ENCODE measurements at places on chromosomes 3 and 15.

DNA sequence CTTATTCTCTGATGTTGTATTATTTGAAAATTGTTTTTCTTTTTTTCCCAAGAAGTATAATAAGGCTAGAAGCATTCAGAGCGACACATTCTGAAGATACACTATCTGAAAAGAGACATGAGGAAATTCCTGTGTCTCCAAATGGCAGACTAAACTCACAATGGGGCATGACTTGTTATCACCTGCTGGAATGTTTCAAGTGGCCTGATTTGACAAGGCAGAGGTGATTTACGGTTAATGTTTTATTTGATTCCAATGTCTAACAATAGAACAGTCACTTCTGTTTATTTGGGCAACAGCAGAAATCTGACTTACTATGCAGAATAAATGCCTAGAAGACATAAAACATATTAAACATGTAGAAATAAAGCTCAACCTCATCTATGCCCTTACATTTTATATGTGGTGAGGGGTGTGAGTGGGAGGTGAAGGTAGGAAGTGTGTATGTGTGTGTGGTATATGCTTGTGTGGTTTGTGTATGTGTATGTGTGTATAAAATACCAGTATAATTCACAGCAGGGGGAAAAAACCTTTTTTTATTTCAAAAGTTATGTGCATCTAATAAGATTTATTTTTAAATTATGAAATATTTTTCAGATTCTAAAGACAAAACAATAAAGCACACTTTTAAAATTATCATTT is 1051.7 kb downstream of the ROBO2 start:
- DNase-seq = no peak

- DNase-seq = peak; percentile 59
Measured at GRCh38 chr15:80404057-80404760, at the start of gene ARNT2. Gene ARNT2, plus strand, starts transcription at chr15:80404382. Its CDS starts 134 bp downstream, at chr15:80404516.

- DNase-seq = no peak
Measured at GRCh38 chr3:153976891-153977554, 144.2 kb upstream of the ARHGEF26 start.

DNA sequence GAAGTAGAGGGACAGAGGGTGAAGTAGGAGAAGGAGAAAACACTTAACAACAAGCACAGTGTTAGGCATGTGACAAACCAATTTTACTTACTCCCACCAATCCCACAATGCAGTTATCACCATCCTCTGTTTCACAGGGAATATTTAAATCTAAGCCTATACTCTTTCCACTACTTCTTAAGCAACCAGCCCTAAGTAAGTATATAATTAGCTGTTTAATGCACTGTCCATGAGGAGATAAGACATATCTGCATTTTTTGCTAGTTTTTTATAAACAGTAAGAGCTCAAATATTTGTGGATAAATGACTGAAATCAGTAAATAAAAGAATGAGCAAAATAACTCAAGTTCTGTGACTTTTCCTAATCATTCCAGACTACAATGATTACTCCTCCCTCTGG is 62.7 kb downstream of the GSK3B start:
- DNase-seq = no peak

GRCh38 chr3:156293566-156293965 is 173.2 kb downstream of the KCNAB1 start:
- no peak for DNase-seq

DNA sequence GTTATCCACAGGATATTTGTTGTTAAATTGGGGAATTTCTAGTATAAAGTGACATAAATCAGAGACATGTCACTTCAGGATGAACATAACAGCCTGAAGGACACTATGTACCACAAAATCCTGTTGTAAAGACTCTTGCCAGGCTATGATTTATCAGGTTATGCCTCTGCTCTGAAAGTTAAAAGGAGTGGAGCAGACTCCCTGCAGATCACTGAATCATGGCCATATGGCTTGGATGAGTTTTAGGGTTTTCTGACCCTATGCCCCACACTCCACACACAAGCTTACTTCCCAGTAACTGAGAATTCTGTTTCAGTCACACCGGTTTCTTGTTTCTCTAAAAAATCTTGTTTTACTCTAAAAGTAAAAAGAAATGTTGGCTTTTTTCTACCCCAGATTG is 869.4 kb downstream of the NAALADL2 start:
- DNase-seq = peak; percentile 9

DNA sequence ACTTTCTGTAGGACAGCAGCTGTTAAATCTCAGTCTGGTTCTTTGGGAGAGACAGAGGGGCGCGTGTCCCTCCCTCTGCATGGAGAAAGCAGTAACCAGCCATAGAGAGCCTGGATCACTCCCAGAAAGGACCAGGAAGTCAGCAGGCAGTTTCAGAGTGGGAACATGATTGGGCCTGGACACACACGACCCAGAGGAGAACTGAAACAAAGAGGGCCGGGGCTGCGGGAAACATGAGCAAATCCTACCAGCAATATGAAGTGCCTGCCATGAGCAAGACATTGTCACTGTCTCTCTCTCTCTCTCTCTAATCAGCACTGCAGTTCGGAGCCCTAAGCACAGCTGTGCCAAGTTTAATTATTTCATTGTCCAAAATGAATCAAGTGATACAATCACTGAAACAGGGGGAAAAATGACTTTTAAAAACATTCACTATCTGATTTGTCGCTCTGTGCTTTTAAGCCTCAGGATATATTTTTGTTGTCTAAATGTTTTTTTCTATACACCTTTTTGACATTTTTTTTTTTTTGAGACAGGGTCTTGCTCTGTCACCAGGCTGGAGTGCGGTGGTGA is 17.6 kb downstream of the MUC13 start:
- DNase-seq = no peak

GRCh38 chr3:185479373-185479945 is 19.4 kb downstream of the TMEM41A start:
- no peak for DNase-seq

GRCh38 chr3:147921051-147921450 is 511.9 kb downstream of the ZIC1 start:
- no peak for DNase-seq

GRCh38 chr3:18766974-18767373 is 341.8 kb upstream of the SATB1 start:
- no peak for DNase-seq

- DNase-seq = no peak
Measured at GRCh38 chr15:55239440-55240124, 42.8 kb upstream of the RSL24D1 start.

DNA sequence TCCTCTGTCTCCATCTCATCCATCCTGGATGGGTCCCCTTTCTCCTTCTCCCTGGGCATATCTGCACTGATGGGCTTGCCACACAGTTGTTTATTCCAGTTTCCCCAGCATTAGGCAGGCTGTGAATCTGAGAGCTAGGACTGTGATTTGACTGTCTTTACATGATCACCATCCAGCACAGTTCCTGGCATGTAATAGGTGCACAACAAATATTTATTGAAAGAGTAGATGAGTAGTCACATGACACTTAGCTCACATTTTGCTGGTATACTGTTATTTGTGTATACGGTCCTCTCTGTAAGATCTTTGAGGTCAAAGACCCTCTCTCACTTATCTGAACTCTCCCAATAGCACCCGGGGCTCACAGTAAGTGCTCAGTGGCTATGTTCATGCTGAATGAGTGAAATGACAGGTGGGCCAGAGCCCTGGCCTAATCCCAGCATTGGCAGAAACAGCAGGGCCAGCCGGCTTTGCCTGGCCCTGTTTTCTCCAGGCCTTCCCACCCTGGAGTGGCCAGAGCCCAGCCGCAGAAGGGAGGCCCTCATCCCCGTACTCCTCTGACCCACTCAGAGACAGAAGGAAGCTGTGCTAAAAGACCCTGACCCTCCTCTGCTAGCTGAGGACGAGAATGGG is 16.2 kb upstream of the BAHD1 start:
- DNase-seq = peak; percentile 46

GRCh38 chr3:77039606-77040171 is at the start of gene ROBO2:
Gene ROBO2, plus strand, starts transcription at chr3:77040099. Its CDS starts 687 bp downstream, at chr3:77040786.
- DNase-seq = peak; percentile 71

GRCh38 chr3:197482001-197482400 is 73.8 kb downstream of the BDH1 start:
- no peak for DNase-seq

DNA sequence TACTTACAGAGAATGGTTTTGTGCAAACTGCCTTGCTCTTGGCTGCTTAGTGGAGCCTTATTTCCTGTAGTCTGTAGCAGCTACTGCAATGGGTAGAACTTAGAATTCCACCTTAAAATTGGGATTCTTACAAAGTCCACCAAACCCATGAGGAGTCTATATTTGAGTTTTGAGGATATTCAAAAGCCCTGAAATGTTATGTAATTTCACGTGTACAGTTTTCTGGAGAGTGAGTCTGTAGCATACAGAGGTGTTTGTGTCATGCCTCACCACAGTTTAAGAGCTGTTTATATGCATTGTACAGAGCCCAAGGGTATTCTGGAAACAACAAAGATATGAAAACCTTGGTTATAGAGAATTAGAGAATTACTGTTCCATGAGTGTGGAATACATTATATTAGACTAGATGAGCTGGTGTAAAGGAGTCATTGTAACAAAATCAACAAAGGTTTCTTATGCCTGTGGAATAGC is 114.4 kb downstream of the MBNL1 start:
- no peak for DNase-seq

DNA sequence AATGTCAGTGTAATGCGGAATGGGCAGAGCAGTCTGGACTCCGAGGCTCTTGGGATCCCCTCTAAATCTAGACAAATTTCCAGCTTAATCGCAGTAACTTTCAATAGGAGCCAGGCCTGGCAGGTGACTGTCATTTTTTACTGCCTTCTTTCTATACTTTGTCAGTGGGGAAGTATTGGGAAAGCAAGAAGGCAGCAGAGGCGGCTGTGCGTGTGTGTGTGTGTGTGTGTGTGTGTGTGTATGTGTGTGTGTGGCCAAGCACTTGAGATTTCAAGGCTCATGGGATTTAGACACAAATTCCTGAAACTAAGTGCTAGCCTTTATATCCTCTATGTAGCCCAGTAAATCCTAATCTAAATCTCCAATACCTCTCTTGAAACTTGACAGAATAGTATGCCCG is 49.3 kb upstream of the ANKRD34C start:
- no peak for DNase-seq

GRCh38 chr15:76495487-76495886 is 158.9 kb downstream of the ISL2 start:
- no peak for DNase-seq

GRCh38 chr3:48492461-48493202 is 11.3 kb downstream of the SHISA5 start:
- DNase-seq = no peak

GRCh38 chr3:189800436-189800835 is 169.2 kb downstream of the TP63 start:
- DNase-seq = no peak

DNA sequence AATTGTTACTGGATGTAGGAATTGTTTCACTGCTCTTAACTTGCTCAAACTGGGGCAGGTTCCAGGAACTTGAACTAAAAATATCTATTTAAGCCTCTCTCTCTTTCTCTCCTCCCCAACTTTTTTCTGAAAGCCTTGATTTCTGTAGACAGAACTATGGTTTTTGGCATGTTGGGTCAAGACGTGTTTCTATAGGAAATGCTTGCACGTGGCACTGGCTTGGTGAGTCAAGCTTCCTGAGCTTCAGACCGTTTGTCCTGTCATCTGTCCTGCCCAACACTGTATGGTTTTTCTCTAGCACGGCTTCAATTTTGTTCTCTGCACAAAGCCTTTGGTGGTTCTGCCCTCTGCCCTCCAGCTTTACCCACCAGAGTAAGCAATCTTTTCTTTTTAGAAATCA is 13.5 kb downstream of the EAF1 start:
- no peak for DNase-seq

- DNase-seq = no peak
Measured at GRCh38 chr3:170726976-170727661, 141.2 kb upstream of the SLC7A14 start.

DNA sequence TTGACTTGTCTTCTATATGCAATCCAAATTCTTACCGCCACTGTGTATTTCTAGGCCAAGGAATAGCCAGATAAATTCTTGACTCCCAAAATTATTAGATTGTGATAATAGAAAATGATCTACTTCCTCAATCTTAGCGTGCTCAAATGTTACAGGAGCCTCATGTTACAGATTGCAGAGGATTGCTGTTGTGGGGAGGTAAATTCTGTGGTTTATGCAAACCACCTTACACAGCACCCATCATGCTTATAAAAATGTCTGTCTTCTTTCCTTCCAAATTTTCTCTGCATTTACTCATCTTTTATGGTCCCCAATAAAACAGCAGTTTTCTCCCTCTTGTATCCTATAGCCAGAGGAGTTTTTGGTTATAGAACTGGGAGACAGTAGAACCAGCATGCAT is 420.2 kb upstream of the ROBO1 start:
- DNase-seq = no peak

DNA sequence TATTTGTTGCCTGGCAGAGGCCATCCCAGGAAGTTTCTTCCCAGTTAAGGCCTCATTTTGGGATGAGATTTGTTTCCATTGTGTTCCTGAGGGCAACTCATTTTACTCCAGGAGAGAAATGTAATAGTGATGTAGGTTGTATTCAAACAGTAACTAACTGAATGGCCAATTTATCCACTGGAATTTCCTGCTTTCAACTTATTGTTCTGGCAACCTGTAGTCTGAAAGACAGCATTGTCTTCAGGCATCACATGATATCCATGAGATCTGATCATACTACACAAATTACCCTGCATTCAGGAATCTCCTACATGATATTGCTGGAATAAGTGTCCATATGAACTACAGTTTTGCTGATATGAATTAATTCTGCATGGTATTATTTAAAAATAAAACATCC is 79.5 kb upstream of the FGF7 start:
- DNase-seq = no peak

GRCh38 chr3:101665357-101665756 is 11.6 kb downstream of the ZBTB11 start:
- no peak for DNase-seq

DNA sequence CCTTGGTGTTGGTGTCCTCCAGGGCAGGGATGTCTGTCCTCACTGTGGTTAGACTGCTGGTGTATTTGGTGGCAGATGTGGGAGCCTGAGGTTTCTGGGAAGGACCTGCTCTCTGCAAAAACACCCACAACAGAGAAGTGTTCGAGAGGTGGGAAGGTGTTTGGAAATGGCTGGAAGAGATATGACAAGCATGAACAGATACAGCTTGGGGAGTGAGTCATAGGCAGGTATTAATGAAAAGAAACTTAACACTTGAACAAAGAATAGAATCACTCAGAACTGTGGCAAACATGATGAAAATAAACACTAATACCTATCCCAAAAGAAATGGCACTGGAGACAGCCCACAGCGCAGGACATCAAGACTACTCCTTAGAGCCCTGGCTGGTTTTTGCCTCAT is 192.4 kb upstream of the RORA start:
- no peak for DNase-seq

DNA sequence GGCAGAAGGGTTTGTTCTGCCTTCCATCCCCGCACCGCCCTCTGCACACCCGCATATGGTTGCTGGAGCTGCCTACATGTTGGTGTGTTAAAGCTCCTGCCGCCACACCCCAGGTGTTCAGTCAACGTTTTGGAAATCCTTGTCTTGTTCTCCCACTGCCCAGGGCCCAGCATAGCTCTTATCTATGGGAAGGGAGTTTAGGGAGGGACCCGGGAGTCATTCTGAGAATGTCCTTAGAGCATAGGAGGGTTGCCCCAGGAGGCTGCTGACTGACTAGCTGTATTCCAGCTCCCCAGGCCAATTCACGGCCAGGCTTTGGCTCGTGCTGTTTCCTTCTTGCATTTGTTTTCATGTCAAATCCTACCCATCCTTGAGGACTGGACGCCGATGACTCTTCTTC is 46.8 kb downstream of the MAGEF1 start:
- DNase-seq = no peak
